Upper lobe of left lung (tissue), 6 donors: ENCODE measurements at places on chromosomes 4 and X. TPM values are rescaled to one million over a fixed set of nuclear protein-coding genes. Genes with fewer than 3 reads are reported as not detected.

DNA sequence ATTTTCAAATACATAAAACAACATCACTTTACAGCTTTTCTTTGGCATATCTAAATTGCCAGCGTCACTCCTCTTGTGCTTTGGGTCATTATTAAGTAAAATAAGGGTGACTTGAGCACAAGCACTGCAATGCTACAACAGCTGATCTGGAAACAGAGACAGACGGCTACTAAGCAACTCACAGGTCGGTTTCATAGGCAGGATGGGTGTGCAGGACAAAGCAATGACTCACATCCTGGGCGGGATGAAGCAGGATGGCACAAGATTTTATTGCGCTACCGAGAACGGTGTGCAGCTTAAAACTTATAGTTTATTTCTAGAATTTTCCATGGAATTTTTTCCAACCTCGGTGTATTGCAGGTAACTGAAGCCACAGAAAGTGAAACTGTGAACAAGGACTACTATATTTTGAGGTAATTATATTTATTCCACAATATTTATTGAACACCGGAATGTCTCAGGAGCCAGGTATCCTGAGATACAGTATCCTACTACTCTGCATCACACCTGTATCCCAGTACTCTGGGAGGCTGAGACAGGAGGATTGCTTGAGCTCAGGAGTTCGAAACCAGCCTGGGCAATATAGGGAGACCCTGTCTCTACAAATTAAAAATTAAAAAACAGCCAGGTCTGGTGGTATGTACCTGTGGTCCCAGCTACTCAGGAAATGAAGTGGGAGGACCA is 215.5 kb downstream of the APBB2 start:
- DNase-seq: no peak

GRCh38 chrX:100895365-100896075 is 21.4 kb upstream of the NOX1 start:
- peak; percentile 23 for DNase-seq

The PSAPL1 gene
- total RNA-seq: not detected

DNA sequence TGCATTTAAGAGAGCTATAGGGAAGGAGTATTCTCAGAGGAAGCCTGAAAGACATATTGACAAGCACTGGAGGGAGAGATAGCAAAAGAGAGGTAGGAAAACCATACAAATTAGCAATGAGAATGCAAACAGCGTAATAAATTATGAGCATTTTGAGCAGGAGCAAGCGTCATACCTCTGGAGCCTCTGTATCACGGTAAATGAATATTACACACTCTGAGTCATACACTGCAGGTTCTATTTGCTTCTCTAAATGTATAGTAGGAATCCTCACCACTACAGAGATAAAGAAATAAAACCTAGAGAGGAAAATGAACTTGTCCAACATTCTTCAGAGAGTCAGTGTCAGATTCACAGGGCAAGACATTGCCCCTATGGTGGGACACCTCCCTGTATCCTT is 46.4 kb upstream of the GABRE start:
- DNase-seq: no peak

The GASK1B gene
- total RNA-seq: 35.8 TPM

The LANCL3 gene
- 2.4 TPM for total RNA-seq

The AIMP1 gene
- total RNA-seq: 38.5 TPM

- no peak for DNase-seq
Observed at GRCh38 chr4:165383591-165384073, 4.8 kb downstream of the CPE start.

DNA sequence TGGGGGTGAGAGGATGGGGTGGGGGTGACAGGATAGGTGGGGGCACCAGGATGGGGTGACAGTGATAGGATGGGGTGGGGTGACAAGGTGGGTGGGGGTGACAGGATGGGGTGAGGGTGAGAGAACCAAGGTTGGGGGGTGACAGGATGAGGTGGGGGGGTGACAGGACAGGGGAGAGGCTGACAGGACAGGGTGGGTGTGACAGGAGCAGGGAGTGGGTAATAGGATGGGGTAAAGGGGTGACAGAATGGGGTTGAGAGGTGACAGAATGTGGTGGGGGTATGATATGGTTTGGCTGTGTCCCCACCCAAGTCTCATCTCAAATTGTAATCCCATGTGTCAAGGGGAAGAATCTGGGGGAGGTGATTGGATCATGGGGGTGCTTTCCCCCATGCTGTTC is 26.0 kb downstream of the RNF212 start:
- no peak for DNase-seq

The SRPX gene
- total RNA-seq: 46.4 TPM
